Fibroblast of skin of right quadriceps (primary cell): ENCODE measurements at places on chromosomes 1 and 21.
A peak's percentile ranks its signal among the peaks of the same experiment; 100 is the strongest.

GRCh38 chr1:59396387-59396786, 99.5 kb downstream of the FGGY start:
- no peak for DNase-seq

DNA sequence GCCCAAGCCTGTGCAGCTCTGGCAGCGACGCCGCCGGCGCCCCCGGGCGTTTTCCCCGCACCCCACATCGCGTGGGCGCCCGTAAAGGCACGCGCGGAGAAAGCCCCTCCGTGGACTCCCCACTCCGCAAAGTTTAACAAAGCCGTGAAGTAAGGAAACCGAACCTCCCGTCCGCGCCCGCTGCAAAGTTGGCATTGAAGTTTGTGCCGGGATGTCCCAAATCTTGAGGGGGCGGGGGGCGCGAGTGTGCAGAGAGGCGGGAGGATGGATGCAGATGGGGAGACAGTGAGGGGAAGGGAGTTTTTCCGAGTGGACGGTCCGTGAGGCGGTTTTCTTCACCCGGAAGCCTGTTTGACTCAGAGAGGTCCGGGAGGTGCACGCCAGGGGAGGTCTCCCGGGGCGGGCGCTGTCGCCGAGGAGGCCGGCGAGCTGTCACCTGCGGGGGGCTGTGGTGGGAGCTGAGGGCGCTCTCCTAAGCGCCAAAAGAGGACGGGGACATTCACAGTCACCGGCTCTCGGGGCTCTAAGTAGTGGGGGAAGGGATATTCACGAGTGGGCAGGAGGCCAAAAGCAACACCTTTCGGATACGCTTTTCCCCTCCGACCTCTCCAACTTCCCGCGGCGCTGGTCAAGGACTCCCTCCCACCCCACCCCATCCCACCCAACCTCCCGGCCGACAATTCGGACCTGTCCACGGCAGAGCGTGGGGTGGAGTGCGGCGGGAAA, 1.3 kb downstream of the WLS start:
- DNase-seq: no peak

- DNase-seq: no peak
These were observed 11.7 kb downstream of the PPIH start for GRCh38 chr1:42669936-42670335.

GRCh38 chr1:44571712-44572571, 102.3 kb downstream of the TMEM53 start:
- no peak for DNase-seq

GRCh38 chr1:165524639-165525285, 19.0 kb upstream of the LRRC52 start:
- DNase-seq: no peak

- DNase-seq: no peak
These were observed 7.4 kb upstream of the CELSR2 start for GRCh38 chr1:109241841-109242345.

- DNase-seq: no peak
These were observed 157.9 kb downstream of the CASZ1 start for GRCh38 chr1:10638559-10639005.

- DNase-seq: peak; percentile 50
These were observed 159.9 kb upstream of the HMCN1 start for GRCh38 chr1:185574139-185574875.

- no peak for DNase-seq
These were observed 64.2 kb downstream of the FAM163A start for GRCh38 chr1:179807291-179807690.

DNA sequence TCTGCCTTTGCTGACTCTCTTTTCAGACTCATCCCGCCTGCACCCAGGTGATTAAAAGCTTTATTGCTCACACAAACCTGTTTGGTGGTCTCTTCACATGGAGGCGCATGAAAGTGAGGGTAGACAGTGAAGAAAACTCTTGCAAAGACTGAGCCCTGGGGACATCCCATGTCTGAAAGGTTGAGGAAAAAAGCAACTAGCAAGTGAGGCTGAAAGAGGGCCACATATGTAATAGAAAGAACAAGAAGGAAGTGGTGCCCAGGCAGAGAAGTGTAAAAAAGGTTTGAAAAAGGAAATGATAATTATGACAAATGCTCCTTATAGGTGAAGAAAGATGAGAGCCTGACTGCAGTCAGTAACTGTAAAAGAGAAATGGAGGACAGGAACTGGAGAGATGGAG, 115.9 kb upstream of the NEK7 start:
- DNase-seq: no peak

GRCh38 chr1:35886577-35887431, 3.8 kb downstream of the AGO1 start:
- no peak for DNase-seq

DNA sequence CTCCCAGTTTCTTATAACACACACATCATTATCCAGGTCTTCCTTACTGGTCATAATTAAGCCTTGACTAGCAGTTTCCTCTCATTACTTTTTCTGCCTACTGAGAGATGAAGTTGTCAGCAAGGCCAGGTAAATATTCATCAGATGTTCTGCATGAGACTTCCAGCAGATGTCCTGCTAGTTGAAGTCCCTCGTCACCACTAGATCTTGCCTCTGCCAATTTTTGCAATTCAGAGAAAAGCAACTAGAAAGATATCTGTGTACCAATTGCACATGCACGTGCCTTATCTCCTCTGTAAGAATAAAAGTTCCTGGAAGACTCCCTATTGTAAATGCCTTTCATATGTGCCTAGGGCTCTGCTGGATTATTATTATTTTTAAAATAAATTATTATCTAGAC, 18.3 kb downstream of the ACKR1 start:
- DNase-seq: no peak

DNA sequence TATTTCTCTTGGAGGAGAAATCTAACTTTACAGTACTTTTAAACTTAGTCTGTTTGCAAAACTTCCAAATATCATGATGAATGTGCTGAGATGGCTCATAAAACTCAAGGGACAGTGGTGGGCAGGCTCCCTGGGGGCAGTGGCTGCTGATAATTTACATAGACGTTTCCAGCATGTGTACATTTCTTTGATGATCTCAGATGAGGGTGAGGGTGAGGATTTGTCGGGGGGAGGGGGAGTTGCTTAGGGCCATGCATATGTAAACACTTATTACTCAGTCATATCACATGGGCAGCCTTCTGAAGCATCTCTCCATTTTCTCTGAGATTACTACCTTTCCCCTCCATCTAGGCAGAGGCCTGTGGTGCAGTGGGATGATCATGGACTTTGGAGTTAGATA, 152.9 kb upstream of the HMGB4 start:
- peak; percentile 85 for DNase-seq

- peak; percentile 9 for DNase-seq
These were observed 12.2 kb downstream of the SPATA46 start for GRCh38 chr1:162364498-162364897.

- DNase-seq: peak; percentile 52
These were observed 12.6 kb downstream of the NTPCR start for GRCh38 chr1:232962761-232963745.

DNA sequence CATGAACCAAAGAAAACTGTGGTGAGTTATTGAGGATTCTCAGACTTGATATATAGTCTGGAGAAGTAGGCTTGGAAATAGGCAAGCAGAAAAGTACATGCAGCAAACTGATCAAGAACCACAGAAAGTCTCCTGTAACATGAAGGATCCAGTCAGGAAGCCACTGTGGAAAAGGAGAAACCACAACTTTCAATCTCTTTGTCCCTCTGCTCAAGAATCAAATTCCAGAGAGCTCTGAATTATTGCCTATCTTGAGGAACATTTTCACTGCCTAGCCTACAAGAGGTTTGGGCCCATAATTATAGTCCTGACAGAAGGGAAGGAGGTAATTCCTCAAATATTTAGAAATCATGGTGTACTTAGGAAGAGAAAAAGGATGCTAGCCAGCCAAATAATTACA, 43.0 kb upstream of the ADAMTS1 start:
- DNase-seq: peak; percentile 65

DNA sequence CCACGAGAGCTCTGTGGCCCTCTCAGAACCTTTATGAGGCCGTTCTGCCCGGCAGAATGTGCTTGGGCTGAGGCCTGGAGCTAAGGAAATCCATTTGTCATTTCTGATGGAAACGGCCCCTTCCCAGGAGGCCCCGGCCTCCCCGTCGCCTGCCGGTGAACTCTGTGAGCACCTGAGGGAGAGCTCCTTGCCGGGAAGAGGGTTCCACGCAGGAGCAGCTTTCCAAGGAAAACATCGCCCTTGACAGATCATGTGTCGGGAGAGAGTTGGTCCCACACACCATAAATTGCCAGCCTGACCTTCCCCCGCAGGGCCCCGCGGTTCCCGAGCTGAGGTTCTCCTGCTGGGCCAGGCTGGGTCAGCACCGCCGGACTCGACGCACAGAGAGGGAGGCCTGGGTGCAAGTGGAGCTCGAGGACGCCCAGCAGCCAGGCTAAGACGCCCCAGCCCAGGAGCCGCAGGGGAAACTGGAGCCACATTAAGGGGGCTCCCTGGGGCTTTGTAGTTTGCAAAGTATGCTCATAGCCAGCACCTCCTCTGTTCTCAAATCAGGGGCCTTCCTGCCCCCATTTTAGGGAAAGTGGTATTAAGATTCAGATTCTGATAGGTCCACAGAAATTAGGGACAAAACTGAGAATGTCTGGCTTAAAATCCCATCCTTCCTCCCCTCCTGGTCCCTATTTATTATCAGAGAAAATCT, 239.5 kb downstream of the FOXD2 start:
- no peak for DNase-seq

GRCh38 chr1:26083208-26083607, 15.8 kb upstream of the TRIM63 start:
- DNase-seq: no peak

DNA sequence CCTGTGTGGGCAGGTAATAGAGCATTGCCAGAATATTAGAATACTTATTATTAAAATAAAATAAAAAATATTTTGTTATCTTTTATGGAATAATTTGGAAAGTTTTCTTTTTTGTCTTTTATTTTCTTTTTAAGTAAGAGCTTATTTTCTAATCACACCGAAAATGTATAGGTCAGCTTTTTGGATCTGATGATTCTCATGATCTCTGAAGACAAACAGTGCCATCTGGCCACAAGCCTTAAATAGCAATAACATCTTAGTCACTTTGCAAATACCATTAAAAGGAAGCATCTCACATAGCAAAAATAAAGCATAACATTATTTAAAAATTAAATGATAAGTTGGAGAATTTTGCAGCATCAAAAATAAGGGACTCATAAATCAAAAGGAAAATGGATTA, 213.8 kb downstream of the PLA2G4A start:
- DNase-seq: no peak

DNA sequence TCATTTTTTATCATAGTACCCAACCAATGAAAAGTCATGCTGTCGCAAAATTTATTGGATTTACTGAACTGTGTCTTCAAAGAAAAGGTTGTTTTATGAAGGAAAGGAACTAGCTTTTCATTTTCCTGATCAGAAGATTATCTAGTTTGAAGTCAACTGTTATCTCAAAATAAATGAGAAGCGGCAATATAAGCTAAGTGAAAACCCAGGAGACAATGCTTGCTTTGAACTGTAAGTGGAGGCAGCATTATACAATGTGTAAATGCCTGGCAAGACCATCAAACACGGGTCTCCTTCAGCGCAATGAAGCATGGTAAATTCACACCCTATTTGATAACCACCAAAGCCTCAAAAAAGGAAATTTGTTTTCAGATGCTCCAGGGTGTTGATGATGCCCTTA, 134.4 kb upstream of the PTBP2 start:
- DNase-seq: no peak

- no peak for DNase-seq
These were observed 13.1 kb downstream of the STMN1 start for GRCh38 chr1:25893116-25893515.

DNA sequence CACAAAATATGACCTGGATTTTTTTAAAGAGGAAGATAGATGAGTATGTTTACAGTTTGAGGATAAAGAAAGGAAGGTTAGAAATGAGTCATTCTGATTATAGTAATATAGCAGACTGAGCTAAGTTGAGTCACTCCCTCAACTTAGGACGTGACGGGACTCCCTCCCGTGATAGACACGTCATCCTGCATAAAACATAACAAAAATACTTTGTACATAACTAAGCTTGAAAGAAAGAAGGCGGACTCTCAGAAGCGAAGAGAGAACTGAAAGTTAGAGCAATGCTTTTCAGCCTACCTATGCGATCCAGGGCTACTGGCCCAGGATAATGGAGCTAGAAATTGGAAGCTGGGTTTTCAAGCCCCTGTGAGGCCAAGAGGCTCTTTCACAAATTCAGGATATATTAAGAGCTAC, 53.0 kb upstream of the DESI2 start:
- peak; percentile 92 for DNase-seq

GRCh38 chr1:54362881-54363340, 43.3 kb downstream of the SSBP3 start:
- peak; percentile 31 for DNase-seq

GRCh38 chr21:36744560-36745231, 45.8 kb downstream of the SIM2 start:
- no peak for DNase-seq

GRCh38 chr1:1332031-1332755, 1.1 kb downstream of the TAS1R3 start:
- no peak for DNase-seq

DNA sequence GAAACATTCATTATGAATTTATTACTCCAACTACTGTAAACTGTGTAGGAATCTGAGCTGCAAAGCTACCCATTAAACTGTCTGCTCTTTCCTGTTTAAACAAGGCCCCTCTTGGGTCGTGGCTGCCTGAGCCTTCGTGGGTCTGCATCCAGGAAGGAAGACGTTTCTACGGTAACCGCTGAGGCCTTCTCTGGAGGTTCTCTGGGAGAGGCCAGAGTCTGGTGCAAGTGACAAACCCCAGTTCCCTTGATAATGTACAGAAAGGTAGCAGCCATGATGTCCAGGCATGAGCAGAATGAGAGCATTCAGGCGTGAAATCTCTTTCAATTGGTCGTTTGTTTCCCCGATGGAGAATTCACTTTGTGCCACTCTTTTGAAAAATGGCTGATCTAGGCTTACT, 350.2 kb downstream of the PLPP3 start:
- no peak for DNase-seq

- peak; percentile 44 for DNase-seq
These were observed 42.6 kb upstream of the ATP2B4 start for GRCh38 chr1:203584035-203584434.

GRCh38 chr1:202237052-202237451, 43.5 kb downstream of the LGR6 start:
- DNase-seq: no peak

DNA sequence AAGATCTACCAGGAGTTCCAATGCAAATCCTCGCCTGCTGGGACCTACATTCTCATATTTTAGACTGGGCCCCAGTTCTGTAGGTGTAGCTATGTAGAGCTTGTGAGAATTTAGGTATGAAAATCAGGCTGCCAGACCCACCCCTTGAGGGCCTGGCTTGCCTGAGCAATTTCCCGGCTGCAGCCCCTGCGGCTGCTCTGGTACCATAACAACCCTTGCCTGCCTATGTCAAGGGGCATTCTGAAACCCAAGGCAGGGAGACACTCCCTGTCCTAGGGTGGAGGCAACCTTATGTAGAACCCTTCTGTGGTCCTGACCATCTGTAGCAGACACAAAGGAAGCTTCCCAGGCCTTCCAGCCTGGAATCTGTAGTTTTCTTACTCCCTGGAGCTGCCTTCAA, 28.4 kb downstream of the VTCN1 start:
- DNase-seq: no peak

DNA sequence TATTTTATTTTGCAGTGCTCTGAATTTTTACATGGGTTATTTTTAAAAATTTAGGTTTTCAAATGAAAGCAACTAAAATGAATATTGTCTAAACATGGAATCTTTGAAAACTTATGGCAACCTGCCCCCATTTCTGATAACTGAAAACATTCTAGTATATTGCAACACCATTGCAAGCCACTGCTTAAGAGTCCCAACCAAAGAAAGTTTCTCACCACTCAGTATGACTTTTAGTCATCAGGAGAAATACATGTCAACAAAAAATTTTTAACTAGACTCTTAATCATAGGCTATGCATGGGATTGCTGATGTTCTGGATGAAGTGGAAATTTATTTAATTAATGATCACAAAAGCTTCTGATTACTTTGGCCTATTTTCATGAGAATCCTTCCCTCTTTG, 112.1 kb downstream of the TNFSF18 start:
- DNase-seq: peak; percentile 67
